Cerebellar cortex (tissue), 1 donor: ENCODE measurements at places on chromosomes 6 and 20.

- peak; percentile 45 for DNase-seq
These were observed 29.7 kb downstream of the MAP7 start for GRCh38 chr6:136520517-136520916.

- DNase-seq, result no peak
These were observed 19.7 kb downstream of the ZKSCAN3 start for GRCh38 chr6:28369463-28369862.

DNA sequence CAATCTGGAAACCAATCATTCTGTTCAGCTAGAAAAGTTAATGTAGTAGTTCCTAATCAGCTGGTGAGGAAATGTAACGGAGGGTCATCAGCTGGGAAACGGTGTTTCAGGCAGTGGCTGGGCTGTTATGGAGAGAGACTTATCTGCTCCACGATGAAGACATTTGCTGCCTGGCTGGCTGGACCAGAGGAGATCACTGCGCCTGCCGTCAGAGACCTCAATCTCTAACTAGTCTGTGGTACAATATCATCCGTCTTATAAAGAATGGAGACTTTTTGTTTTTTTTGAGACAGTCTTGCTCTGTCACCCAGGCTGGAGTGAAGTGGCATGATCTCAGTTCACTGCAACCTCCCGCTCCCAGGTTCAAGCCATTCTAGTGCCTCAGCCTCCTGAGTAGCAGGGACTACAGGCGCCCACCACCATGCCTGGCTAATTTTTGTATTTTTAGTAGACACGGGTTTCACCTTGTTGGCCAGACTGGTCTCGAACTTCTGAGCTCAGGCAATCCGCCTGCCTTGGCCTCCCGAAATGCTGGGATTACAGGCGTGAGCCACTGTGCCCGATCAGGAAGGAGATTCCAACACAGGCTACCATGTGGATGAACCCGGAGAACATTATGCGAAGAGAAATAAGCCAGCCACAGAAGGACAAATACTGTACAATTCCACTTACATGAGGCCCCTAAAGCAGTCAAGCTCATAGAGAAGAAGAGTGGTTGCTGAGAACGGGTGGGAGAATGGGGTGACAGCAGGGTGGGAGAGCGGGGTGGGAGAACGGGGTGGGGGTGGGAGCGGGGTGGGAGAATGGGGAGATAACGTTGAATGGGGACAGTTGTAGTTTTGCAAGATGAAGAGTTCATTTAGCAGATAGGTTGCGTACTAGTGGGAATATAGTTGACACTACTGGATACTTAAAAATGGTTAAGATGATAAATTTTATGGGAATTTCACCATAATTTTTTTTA is 115.1 kb downstream of the SULF2 start:
- DNase-seq, result no peak

DNA sequence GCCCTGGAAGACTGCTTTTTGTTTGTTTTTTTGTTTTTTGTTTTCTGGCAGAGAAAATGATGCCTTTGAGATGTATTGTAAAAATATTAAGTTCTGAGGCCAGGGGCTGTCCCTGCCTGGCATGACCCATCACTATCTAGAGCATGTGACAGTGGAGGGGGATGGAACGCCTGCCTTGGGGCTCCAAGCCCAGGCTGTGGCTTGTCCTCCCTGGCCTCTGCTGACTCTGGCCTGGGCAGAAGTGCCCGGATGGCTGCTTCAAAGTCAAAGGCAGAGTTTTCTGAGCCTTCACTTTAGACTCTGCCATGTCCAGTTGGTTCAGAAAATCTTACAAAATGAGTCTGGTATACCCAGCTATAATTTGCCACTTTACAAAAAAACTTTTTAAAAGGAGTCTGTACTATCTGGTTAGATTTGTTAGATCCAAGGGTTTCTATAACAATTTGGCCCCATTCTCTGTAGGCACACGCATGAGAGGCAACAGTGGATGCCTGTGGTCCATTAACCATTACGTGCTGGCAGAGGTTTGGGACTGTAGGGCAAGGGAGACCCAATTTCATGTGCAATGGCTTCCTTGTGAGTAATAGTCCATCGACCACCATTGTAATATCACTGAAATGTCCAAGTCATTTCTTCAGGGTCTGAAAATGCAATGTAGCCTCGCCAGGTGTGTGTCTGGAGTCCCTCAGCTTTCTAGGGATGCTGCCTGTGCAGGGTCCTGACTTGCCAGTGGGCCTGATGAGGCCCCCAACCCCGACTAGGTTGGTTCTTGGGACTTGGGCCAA is 8.3 kb downstream of the PPP1R3G start:
- no peak for DNase-seq

DNA sequence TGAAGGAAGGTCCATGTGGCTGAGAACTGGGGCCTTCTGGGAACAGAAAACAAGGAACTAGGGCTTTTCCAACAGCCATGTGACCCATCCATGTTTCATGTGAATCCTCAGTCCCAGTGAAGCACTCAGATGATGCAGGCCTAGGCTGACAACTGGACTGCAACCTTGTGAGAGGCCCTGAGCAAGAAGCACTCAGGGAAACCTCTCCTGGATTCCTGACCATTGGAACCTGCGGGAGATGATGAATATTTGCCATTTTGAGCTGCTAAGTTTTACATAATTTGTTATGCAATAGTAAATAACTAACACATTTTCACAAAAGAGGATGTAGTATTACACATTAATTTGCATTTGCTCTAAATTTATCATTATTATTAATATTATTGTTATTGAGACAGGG is 38.4 kb upstream of the HLA-G start:
- no peak for DNase-seq

DNA sequence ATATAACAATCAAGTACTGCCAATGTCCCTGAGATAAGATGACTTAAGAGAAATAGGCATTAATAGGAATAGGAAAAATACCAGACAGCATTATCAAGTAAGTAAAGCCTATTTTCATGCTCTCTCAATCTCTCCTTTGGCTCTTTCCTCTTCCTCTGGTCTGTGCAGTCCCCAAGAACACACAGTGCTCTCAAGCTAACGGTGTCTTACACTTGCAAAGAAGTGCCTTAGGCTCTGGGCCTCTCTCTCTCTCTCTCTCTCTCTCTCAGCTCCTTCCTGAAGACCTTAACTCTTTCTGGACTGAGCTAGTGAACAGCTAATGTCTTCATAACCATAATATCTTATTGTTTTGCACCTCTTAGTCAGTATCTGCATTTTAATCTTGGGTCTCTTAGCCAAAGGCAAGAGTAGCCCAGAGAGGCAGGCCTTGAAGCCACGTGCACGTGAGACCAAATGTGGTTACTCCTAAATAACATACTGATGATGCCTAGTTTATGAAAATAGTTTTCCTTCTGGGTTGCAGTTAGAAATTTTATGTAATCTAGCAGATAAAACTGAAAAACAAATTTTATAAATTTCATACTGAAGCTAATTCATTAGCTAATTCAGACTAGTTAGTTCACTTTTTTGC is 70.8 kb downstream of the TPD52L1 start:
- no peak for DNase-seq

- no peak for DNase-seq
These were observed 473.5 kb upstream of the SPTLC3 start for GRCh38 chr20:12535316-12535715.

- DNase-seq, result no peak
These were observed 177.1 kb downstream of the CD109 start for GRCh38 chr6:73873081-73873480.

DNA sequence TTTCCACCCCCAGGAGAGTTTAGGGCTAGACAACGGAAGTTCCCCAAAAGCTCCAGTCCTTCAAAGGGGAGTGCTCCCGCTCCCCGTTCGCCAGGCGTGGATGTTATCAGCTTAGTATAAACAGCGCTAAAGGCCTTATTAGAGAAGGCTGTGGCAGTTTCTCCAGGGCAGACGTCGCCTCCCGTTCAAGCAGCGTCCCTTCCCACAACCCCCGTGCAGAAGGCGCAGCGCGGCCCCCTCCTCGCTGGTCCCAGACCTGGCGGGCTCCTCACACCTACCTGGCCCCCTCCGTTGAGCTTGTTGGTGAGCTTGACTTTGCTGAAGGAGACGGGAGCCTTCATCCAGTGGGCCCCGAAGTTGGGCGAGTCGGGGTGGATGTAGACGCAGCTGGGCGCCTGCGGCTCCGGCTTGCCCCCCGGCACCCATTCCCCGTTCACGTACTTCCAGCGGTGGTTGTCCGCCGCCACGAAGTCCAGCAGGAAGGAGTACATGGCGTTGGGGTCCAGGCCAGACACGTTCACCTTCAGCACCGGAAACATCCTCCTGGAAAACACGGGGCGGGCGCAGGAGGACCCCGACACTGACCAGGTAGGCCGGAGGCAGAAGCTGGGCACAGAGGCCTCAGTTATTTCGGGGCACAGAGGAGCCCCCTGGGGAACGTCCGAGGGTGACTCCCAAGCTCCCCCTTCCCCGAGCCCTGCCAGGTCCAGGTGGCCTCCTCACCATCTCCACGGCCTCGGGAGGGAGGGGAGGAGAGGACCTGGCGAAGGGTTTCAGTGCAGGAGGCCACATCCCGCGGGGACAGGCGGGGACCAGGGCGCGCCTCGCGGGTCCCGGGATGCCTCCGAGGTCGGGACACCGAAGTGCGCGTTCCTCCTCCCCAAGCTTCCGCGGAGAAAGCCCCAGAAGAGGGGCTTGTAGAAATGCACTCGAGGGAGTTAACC is 1.1 kb downstream of the TBXT start:
- no peak for DNase-seq

GRCh38 chr6:41200901-41201763 is at the start of gene TREML2:
TREML2 (minus strand) TSS chr6:41201149; CDS start chr6:41201008, 141 bp downstream.
- no peak for DNase-seq

DNA sequence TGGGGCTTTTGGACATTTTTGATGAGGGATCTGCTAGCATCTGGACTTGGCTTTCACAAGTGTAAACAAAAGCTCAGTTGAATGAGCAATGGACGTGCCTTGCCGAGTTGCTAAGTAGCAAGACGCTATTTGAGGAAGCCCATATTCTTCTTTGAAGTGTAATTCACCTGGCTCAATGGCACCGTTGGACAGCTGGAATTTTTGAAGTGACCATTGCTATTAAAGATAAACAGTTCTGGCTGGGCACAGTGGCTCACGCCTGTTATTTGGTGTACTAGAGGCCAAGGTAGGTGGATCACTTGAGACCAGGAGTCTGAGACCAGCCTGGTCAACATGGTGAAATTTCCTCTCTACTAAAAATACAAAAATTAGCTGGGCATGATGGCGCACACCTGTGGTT is 88.8 kb upstream of the SOX4 start:
- DNase-seq, result no peak

DNA sequence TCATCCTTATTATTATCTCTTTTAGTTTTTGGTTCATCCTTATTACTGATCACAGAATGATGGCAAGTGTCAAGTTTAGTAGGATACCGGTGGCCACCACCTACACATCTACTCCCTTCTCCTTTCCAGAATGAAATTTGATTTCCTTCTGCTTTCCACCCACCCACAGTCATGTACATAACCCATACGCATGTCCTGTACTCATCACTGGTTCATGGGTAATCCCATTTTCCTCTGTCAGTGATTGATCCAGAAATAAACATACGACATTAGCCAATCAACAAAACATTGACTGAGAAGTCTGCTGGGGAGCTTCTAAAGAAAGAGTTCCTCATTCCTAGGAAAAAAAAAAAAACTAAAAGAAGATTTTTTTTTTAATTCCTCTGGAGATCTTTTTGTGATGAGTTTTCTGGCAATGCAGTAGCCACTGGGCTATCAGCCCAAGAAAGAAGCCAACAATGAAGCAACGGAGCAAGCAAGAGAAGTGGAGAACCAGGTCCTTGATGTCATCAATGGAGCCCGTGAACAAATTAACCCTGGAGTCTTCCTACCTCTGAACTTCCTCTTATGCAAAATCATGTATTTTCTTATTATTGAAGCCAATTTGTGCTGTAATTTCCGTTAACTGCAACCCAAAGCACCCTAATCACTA is 127.8 kb downstream of the TASP1 start:
- no peak for DNase-seq

- no peak for DNase-seq
These were observed 735 bp downstream of the SOBP start for GRCh38 chr6:107490566-107491137.

- peak; percentile 38 for DNase-seq
These were observed 48.1 kb upstream of the MYL9 start for GRCh38 chr20:36493051-36493800.

DNA sequence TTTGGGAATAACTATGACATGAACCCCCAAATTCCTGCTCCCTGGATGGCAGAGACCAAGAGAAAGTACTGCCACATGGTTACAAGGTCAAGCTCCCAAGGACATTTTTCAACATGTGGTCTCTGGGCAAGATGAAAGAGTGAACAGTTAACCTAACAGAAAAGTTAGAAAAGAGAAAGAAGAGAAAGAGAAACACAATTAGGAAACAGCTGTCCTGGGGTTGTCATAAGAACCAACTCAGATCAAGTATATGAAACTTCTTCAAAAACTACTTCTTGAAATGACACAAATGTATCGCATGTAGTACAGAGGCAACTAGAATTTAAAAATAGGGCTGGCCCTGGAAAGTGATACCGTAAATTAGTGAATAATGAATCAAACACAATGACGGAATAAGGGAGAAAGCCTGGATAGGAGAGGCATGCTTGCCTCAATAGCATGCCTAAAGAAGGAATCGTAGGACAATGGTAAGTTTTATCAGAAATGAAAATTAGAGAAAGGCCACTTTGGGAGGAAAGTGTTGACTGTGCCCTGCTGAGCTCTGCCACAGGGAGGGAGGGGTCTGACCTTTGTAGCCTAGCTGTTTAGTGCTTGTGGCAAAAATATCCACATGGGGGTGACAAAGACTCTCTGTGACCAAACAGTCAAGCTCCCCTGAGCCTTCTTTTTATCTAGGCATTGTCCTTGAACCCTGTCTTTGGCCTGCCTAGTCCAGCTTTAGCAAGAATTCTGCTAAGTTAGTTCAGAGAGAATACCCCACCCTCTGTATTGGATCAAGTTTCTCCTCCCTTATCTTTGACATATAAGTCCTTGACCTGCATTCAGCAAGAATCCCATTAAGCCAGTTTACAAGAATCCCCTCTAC is 4.3 kb upstream of the DCBLD1 start:
- DNase-seq, result no peak

DNA sequence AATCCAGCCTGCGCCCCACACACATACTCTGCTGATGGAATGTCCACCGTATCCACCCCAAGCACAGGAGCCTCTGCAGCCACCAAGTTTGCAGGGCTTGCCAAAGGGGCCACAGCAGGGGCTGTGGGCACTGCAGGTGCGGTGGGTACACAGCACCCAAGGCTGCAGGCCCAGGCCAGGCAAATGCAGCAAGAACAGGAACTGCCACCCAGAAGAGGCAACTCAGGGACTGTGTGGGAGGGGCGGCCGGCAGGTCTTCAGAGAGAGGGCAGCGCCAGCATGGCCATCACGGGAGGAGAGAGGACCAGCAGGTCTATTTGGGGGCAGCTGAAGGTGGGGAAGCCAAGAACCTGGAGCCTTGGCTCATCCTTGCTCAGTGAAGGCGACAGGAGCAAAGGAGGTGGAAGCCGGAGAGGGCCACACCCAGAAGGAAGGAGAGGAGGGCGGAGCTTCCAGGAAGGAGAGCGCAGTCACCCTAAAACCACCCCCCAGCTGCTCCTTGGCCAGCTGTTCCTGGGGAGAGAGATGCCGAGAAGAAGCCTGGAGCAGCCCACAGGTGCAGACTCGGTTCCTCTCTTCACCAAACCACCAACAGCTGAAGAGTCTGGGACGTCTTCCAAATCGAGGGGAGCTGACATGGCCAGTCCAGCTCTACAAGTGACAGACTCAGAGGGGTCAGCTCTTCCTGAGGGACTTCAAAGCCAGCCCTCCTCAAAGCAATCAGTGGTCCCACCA is 265.1 kb upstream of the CDYL start:
- DNase-seq, result no peak
